ENCODE measurements at places on chromosomes 4 and X.
A peak's percentile ranks its signal among the peaks of the same experiment; 100 is the strongest.

GRCh38 chr4:687048-687970 lies 1.6 kb downstream of the SLC49A3 start:
- no peak for DNase-seq

GRCh38 chr4:176492646-176493302 lies 173.0 kb downstream of the SPCS3 start:
- no peak for DNase-seq

- no peak for DNase-seq
Observed at GRCh38 chr4:56320293-56320692, 67.0 kb downstream of the AASDH start.

GRCh38 chr4:76430519-76431388 lies 4.3 kb upstream of the SHROOM3 start:
- no peak for DNase-seq

GRCh38 chr4:95985051-95985450 lies 145.2 kb downstream of the PDHA2 start:
- DNase-seq: no peak

- DNase-seq: no peak
Observed at GRCh38 chrX:95945528-95945927, 739.1 kb upstream of the DIAPH2 start.

GRCh38 chr4:124290678-124291077 lies 421.9 kb downstream of the ANKRD50 start:
- DNase-seq: no peak

DNA sequence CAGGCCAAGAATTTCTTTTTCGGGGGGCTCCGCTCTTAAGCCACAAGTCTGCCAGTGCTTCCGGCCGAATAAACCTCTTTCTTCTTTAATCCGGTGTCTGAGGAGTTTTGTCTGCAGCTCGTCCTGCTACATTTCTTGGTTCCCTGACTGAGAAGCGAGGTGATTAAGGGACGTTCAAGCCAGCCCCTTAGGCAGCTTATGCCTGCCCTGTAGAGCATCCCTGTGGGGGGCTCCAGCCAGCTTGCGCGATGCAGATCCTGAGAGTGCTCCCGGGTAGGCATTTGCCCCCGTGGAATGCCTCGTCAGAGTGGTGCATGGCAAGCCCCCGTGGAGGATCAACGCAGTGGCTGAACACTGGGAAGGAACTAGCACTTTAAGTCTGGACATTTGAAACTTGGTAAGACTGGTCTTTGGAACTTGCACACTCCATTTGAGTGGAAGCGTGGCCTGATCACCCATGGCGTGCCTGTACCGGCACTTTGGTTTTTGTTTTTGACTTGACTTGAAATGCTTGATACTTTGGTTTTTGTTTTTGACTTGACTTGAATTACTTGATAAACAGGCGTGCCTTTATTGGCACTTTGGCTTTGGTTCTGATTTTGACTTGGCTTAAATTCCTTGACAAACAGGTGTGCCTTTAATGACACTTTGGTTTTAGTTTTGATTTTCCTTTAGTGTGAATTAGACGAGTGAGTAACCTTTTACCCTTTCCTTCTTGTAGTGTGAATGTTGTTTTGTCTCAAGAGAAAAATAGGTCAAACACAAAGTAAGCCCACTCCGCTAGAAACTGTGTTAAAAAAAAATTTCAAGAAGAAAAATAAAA lies 6.1 kb downstream of the ACOX3 start:
- no peak for DNase-seq

- DNase-seq: no peak
Observed at GRCh38 chr4:54587107-54587891, 70.5 kb upstream of the KIT start.

DNA sequence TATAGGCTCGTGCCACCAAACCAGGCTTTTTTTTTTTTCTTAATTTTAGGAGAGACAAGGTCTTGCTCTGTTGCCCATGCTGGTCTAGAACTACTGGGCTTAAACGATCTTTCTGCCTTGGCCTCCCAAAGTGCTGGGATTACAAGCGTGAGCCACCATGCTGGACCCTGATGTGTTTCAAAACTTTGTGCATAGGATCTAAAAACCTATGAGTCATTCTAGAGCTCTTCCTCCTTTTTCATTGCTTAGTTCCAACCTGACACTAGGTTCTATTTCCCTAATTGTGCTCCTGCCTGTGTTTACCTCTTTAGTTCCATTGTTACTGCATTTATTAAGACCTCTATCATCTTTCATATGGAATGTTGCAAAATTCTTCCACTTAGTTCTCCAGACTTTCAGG lies 57.3 kb downstream of the HPGD start:
- no peak for DNase-seq

DNA sequence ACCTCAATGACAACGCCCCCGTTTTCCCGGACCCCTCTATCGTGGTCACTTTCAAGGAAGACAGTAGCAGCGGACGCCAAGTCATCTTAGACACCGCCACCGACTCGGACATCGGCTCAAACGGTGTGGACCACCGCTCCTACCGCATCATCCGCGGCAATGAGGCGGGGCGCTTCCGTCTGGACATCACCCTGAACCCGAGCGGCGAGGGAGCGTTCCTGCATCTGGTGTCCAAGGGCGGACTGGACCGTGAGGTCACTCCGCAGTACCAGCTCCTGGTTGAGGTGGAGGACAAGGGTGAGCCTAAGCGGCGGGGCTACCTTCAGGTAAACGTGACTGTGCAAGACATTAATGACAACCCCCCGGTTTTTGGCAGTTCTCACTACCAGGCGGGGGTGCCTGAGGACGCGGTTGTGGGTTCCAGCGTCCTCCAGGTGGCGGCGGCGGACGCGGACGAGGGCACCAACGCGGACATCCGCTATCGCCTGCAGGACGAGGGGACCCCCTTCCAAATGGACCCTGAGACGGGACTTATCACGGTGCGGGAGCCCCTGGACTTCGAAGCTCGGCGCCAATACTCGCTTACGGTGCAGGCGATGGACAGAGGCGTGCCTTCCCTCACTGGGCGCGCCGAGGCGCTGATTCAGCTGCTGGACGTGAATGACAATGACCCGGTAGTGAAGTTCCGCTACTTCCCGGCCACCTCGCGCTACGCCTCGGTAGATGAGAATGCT lies 2.2 kb downstream of the FAT4 start:
- no peak for DNase-seq

GRCh38 chr4:110897784-110898183 lies 274.9 kb upstream of the PITX2 start:
- DNase-seq: no peak

DNA sequence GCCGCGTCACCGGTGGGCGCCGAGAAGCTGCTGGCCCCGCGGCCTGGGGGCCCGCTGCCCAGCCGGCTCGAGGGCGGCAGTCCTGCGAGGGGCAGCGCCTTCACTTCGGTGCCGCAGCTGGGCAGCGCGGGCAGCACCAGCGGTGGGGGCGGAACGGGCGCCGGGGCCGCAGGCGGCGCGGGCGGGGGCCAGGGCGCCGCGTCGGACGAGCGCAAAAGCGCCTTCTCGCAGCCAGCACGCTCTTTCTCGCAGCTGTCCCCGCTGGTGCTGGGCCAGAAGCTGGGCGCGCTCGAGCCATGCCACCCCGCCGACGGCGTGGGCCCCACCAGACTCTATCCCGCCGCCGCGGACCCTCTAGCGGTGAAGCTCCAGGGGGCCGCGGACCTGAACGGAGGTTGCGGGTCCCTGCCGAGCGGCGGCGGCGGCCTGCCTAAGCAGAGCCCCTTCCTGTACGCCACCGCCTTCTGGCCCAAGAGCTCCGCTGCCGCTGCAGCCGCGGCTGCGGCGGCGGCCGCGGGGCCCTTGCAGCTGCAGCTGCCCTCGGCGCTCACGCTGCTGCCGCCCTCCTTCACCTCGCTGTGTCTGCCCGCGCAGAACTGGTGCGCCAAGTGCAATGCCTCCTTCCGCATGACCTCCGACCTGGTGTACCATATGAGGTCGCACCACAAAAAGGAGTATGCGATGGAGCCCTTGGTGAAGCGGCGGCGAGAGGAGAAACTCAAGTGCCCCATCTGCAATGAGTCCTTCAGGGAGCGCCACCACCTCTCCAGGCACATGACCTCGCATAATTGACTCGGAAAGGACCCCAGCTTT lies 5.6 kb downstream of the PRDM8 start:
- DNase-seq: peak; percentile 36

DNA sequence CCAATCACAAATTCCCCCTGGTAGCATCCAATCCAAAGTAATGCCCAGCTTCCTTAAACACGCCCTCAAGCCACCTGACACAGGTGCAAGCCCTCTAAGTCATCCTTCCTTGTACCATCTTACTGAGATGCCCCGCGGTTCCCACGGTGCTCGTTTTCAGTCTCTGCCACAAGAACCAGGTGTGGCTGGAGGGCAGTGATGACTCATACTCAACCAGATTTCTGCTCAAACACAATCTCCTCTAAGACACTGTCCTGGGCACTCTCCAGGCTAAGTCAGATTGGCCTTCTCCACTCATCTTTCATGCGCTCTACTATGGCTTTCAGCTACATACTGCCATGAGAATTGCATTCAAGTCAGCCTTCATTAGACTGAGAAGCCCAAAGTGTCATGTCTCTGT lies 3.5 kb downstream of the SH3KBP1 start:
- DNase-seq: no peak
